Erythroblast (primary cell): ENCODE measurements at places on chromosomes 4 and X.

DNA sequence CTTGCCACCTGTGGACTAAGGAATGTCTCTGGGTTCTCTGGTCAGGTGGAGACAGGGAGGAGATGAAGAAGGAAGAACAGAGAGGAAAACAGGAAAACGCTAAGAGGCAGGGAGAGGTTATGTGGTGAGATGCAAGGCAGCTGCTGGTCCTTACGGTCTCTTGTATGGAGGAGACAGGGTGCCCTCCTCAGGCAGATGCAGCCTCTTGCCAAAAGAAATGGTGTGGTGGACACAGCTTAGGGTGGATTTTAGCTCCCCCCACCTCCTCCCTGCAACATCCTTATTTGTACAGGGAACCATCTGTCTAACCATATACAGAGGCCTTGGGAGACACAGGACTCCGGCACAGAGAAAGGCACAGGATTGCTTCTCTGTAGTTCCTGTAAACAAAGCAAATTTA lies 9.7 kb downstream of the OCIAD2 start:
- DNase-seq: no peak

- DNase-seq: no peak
Measured at GRCh38 chr4:53744446-53745160, 153.3 kb upstream of the LNX1 start.

- DNase-seq: no peak
Measured at GRCh38 chr4:95018785-95019184, 261.0 kb downstream of the BMPR1B start.

DNA sequence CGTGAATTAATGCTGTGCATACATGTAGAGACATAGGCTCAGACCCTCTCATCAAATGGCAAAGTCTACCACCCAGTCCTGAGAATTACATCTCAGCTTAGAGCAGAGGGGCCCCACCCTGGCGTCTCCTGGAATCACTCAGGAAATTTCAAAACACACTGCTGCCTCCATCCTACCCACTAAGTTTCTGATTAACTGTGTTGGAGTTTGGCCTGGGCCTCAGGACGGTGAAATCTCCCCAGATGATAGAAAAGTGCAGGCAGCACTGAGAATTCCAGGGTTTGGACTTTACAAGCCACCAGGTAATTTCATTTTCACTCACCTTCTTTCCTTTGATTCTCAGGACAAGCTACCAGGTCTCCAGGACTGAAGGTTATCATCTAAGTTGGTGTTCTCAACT lies 3.3 kb upstream of the FAM9C start:
- no peak for DNase-seq

GRCh38 chrX:69066021-69066757 lies 99.1 kb downstream of the PJA1 start:
- DNase-seq: no peak

GRCh38 chr4:40170588-40170987 lies 26.2 kb upstream of the RHOH start:
- no peak for DNase-seq

DNA sequence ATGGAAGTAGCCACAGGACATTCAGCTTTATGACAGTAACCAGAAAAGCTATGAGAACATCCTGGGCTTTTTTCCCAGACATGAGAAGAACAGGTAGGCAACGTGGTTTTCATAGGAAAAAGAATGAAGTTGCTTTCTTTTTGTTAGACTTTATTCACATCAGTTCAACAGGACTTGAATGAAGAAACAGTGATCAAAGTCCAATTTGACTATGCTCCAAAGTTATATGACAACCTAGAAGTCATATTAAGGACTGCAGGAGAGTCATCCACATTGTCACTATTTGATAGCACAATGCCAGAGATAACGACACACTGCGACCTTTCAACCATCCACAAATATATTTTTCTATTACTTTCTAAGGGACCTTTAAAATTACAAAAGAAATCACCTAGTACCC lies 39.2 kb upstream of the PRDX4 start:
- DNase-seq: no peak

GRCh38 chr4:5203993-5204310 lies 152.7 kb downstream of the STK32B start:
- DNase-seq: no peak

GRCh38 chr4:99816545-99817308 lies at the start of gene DAPP1:
Gene DAPP1, plus strand, starts transcription at chr4:99816827. Its CDS starts 87 bp downstream, at chr4:99816914.
- peak; percentile 11 for DNase-seq

GRCh38 chr4:71187404-71188155 lies 151.2 kb upstream of the SLC4A4 start:
- DNase-seq: no peak

- DNase-seq: peak; percentile 82
Measured at GRCh38 chr4:173333658-173334084, 487 bp downstream of the HMGB2 start.

- no peak for DNase-seq
Measured at GRCh38 chr4:62119195-62119594, 919.1 kb downstream of the ADGRL3 start.

DNA sequence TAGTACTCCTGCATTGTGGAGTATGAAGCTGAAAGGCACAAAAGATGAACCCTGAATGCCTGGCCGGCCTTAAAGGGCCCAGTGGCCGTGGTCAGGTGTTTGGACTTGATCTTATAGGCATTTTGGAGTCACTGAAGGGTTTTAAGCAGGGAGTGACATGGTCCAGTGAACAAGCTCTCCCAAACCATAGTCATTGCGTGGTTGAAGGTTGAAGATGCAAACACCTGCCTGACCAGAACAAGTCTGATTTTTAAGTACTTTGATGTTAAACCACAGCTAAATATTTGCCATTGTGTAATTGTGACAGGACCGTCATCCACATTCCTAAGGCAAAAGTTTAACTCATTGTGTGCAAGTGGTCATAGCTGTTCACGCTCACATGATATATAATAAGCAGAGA lies 3.3 kb downstream of the STK32B start:
- no peak for DNase-seq

DNA sequence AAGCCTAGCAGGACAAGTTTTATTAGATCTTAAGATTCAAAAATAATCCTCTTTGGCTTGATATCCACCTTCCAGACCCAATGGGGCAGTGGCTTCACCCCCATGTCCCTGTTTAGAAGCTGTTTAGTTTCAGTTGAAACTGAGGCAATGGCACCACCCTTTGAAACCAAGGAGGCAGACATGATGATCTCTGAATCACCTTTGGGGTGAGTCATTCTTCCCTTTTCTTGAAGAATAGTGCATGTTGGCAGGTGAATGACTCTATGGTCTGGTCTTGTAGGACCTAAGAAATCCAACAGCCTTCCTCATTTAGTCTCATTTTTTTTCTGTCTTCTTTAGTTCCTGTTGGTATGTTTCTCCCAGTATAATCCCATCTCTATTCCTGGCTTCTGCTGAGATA lies 29.5 kb upstream of the BMP15 start:
- no peak for DNase-seq

DNA sequence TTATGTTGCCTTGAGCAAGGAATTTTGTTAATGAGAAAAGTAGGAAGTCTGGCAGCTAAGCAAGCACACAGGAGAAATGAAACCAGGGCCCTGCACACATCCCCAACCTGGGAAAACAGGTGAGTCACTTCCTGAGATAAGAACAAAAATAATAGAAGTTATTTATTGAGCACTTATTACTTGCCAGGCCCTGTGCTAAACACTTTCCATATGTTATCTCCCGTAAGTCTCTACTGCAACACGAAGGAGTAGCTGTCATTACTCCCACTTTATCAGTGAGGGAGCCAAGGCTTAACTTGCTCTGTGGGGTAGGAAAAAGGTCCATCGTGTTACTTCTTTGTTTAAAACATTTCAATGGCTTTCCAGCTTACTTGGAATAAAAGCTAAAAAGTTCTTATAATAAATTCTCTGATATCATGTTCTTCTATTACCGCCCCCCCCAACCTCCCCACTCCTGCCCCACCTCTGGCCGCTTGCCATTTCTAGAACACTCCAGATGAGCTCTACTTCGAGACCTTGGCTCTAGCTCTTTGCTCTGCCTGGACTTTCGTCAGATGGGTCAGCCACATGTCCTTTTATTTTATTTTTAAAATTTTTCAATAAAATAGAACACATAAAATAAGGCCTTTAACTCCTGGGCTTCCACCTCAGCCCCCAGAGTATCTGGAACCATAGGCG lies 36.3 kb upstream of the PLAC8 start:
- DNase-seq: no peak

- no peak for DNase-seq
Measured at GRCh38 chr4:126725906-126726305, 906.9 kb upstream of the INTU start.

GRCh38 chr4:157128395-157128794 lies 52.4 kb downstream of the GLRB start:
- no peak for DNase-seq

DNA sequence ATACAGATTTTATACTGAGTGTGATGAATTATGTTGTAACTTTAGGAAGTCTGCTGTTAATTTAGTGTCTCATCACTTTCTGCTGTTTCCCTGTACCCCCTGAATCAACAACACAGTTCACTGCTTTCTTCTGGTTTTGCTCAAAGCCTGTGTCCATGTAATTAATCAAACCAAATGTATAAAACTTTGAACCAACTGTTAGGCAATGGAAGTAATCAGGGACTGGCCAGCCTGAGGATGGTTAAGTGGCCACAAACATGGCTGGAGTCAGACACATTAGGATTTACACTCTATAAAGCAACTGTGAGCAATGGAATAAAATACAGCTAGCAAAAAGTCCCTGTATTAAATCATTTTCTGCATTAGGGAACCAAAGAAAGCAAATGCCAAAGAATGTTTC lies 42.6 kb downstream of the CXCL1 start:
- DNase-seq: no peak

GRCh38 chr4:164931551-164932324 lies 45.7 kb downstream of the TRIM61 start:
- DNase-seq: no peak

DNA sequence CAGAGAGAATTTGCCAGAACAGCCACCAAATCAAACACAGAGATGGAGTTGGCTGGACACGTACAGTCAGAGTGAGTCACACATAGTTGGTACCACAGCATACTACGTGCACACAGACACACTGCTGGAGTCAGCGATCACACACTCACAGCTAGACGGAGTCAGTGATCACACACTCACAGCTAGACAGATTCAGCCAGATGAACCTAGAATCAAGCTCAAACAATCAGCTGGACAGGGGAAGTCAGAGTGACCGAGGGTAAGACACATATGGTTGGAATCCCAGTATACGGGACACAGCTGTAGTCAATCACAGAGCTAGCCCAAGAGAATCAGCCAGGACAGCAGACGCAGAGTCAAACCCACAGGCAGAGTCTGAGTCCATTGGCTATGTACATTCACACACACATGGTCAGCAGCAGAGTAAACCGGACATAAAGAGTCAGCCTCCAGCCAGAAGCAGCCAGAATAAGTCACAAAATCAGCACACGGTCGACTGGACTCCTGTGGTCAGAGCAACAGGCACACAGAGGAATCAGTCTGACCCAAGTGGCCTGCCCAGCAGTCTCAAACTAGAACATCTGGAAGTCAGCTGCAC lies 4.6 kb downstream of the SLC38A5 start:
- DNase-seq: no peak

GRCh38 chr4:67109276-67109675 lies 436.0 kb downstream of the CENPC start:
- no peak for DNase-seq

GRCh38 chrX:66654411-66654810 lies 15.5 kb upstream of the EDA2R start:
- DNase-seq: no peak

DNA sequence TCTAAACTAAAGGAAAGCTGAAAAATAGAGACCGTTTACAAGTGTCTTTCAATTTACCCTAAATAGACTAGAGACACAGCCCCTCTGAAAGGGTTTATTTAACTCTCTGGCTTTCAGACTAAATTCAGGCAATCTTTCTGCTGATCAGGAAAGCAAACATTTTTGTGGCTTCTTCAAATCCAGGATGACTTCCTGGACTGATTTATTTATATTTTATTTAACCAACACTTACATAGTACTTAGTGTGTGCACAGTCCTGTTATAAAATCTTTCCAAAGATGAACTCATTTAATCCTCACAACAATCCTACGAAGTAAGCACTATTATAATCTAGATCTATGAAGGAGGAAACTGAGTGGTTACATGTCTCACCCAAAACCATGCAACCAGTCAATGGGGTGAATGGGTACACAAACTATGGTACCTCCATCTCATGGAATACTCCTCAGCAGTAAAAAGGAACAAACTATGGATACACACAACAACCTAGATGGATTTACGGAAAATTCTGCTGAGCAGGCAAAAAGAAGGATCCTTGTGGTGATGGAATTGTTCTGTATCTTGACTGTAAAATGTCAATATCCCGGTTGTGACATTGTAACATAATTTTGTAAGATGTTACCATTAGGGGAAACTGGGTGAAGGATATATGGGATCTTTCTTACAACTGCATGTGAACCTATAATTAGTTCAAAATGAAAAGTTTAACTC lies 64.1 kb upstream of the MAMLD1 start:
- DNase-seq: no peak

DNA sequence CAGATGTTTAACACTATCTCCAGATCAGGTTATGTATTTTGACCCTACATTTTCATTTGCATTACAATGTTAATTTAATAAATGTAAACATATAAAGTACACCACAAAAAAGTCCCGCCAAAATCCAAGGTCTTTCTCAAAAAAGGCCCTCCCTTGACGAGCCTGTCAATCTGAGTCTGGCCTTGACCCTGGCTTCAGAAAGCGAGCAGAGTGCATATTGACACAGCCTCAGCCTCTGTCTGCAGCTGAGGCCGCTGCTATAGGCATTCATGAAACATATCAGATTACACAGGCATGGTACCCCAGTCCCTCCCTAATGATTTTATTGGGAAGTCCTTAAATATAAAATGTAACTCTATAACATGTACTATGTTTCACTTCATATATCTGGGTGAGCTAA lies 6.2 kb downstream of the MBNL3 start:
- DNase-seq: no peak

GRCh38 chr4:121199742-121200561 lies 35.8 kb upstream of the TNIP3 start:
- DNase-seq: no peak

GRCh38 chrX:75273483-75273882 lies 402 bp upstream of the UPRT start:
- peak; percentile 76 for DNase-seq

DNA sequence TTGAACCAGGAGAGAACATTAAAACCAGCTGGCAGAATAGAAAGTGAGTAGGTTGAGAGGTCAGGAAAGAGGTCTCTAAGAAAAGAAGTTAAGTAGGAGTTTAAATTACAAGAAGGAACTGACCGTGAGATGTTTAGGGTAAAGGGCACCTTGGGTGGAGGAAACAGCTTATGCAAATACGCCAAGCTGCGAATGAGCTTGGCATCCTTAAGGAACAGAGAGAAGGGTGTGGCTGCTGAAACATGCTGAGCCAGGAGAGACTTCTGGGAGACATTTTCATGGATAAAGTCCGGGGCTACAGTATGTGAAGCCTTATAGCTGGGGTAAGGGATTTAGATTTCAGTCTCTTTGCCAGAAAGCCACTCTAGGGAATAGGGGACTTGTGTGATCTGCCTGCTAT lies 249.1 kb downstream of the KCNIP4 start:
- DNase-seq: no peak

GRCh38 chr4:108078024-108078733 lies 88.5 kb downstream of the HADH start:
- no peak for DNase-seq
